ENCODE measurements at places on chromosomes 5 and 9.

DNA sequence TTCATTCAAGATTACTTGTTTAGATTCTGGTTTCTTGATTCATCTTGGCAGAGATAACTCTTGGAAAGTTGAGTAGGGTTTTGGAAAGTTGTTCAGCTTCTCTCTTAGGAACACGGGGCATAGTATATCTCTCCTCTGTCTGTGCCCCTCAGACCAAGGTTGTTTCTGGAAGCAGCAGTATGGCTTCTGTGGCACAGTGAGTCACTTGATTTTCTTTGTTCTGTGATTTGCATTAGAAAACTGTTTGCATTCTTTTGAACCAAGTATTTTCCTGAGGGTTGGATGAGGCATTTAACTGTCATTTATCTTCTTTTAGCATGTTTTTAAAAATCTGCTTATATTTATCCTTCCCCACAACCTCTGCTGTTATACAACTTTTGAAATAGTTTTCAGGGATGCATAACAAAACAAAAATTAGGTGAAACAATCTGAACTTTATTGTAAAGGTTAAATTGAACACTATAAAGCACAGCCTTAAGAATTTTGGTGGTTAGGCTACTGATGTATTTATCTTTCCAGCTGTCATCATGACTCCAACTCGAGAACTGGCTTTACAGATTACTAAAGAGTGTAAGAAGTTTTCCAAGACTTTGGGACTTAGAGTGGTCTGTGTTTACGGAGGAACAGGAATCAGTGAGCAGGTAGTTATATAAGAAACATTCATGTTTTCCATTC, 26.5 kb downstream of the DDX46 start:
- DNase-seq: no peak

GRCh38 chr5:9284781-9285307, 261.0 kb downstream of the SEMA5A start:
- no peak for DNase-seq

DNA sequence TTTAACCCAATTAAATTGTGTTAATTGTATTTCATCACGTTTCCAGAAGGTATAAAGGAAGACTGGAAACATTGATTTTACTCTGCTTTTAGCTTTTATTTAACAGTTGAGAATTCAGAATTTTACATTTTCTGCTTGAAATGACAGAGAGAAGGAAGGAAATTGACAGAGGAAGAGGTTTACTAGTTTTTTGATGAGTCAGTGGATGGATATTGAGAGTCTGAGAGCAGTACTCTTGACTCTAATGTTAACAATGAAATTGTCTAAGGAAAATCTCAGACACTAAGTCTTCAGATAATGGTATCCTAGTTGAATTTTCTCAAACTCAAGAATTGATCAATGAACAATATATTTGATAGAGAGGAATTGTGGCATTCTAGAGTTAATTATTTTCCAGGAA, 60.6 kb downstream of the IPO11 start:
- no peak for DNase-seq

DNA sequence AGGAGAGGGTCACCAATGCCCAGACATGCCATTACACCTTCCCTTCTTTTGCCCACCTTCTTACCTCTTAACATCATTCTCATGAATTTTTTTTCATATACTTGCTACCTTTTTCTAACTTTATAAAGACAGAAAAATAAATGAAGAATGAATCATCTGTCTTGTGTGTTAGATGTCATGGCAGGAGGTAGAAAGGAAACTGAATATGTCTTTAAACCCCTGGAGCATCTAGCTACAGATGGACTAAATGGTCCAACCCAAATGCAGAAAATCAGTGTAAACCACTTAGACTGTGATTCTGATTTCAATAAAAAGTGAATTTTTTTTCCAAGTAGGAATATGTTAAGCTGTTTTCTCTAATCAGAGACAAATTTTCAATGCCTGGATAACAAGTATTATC, 11.8 kb upstream of the IL6ST start:
- DNase-seq: no peak

DNA sequence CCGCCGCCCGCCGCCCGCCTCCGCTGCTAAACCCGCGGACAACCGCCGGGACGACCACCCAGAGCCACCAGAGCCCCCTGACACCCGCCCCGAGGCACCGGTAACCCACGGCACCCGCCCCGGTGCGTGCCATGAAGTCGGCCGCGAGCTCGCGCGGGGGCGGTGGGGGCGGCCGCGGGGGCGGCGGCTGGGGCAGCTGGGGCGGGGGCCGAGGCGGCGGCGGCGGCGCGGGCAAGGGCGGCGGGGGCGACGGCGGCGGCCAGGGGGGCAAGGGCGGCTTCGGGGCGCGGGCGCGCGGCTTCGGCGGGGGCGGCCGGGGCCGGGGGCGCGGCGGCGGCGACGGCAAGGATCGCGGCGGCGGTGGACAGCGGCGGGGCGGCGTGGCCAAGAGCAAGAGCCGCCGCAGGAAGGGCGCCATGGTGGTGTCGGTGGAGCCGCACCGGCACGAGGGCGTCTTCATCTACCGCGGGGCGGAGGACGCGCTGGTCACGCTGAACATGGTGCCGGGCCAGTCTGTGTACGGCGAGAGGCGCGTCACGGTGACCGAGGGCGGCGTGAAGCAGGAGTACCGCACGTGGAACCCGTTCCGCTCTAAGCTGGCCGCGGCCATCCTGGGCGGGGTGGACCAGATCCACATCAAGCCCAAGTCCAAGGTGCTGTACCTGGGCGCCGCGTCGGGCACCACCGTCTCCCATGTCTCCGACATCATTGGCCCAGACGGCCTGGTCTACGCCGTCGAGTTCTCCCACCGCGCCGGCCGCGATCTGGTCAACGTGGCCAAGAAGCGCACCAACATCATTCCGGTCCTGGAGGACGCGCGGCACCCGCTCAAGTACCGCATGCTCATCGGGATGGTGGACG, 499 bp downstream of the FBLL1 start:
- no peak for DNase-seq

GRCh38 chr5:134749415-134749814, 9.2 kb upstream of the DDX46 start:
- no peak for DNase-seq

GRCh38 chr9:106798016-106798799, 64.8 kb upstream of the ZNF462 start:
- DNase-seq: no peak

GRCh38 chr9:106872641-106873040, 9.7 kb downstream of the ZNF462 start:
- no peak for DNase-seq

DNA sequence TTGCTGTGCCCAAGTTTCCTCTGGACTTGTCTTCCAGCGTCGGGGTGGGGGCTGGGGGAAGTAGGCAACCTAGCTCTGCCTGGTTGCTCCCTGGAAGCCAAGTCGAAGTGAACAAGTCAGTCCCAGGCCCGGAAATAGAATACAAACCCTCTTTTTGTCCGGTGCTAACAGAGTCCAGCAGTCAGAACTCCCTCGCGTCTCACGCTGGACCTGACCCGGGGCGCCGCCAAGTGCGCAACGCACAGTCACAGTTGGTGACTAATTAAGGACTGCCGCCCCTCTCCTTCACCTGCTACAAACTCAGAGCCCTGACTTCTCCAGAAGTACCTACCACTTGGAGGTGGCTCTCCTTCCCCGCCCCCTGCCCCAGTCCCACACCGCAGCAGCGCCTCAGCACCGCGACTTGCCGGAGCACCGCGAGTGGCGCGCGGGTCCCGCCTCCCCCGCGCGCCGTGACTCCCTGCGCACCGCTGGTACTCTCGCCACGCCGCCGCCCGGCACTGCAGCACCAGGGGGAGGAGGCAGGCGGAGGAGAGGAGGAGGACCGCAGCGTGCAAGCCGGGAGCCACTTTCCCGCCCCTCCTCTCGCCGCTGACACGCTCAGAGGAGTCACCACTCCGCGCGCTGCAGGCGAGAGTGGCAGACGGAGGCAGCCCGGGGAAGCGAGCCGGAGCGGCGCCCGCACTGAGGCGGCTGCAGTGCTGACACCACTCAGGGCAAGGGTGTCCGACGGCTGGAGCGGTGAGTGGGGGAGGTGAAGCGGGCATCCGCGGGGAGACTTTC, at the start of gene SV2C:
SV2C (plus strand) TSS at position 612 of the 783 bp plus-strand sequence. CDS start 48,368 bp downstream, outside the sequence.
- DNase-seq: no peak

DNA sequence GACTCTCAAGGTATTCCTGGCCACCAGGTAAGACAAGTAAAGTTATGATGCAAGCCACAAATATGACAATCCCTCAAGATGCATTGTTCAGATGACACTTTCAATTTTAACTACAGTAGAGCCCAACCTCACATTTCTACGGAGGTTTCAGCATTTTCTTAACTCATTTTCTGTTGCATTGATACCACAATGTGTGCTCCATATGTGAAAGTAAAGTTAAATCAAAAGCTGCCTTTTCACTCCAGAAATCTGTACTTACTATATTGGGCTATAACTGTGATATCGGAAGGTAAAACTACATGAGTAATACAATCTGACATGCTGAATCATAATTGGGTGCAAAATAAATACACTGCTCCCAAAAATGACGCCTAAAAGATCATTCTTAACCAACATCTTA, 333.6 kb upstream of the MEF2C start:
- no peak for DNase-seq

GRCh38 chr9:132670457-132671391, at the start of gene GTF3C4:
GTF3C4 (plus strand) TSS chr9:132670464; CDS start chr9:132670599, 135 bp downstream.
- peak; percentile 6 for DNase-seq

DNA sequence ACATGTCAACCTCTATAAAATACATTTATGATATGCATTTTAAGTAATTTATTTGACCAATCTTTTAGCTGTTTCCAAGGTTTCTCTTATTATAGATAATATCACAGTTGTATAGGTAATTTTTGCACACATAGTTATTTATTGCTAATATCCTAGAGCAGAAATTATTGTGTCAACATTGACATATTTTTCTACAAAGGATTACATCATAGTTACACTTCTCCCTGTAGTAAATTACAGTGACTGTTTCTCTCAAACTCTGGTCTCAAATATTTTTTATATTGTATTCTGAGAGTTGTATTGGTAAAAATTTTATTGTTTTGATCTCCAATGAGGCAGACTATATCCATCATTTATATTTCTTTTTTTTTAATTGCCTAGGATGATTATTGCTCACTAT, 714.4 kb upstream of the CDH6 start:
- DNase-seq: no peak

DNA sequence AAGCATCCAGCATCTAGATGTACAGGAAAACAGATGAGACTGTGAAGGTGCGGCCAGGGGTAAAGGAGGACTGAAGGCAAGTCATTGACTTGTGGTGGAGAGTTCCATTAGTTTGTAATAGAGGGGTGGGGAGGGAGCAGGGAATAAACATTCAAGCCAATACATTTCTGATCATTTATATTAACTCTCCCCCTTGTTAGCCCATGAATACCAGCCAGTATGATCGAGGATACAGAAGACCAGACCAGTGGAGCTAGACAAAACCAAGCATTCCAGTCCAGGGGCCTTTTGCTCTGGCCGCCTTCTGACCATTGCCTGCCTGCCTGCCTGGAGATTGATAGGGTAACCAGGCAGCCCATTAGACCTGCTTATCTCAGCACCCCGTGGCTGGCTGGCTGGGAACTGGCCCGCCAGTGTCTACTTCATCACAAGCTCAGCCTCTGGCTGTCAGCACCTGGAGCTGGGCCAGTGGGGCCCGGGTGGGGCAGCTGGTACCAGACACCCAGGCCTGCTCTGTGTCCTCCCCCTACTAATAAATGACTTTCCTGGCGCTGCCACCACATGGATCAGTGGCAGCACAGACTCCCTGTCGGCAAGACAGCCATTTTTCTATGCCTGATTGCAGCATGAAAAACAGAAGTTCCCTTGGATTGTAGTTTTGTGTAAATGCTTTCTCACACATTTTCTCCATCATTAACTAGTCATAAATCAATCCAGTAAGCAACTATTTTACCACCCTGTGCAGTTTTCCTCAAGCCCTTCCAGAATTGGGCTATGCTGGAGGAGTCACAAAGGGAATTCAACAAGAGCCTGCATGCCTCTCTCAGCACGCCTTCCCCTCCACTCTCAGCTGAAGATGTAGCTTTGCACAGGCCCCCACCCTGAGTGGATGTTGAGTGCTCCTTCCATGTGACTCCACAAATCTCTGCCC, 181.3 kb downstream of the SNCAIP start:
- no peak for DNase-seq

GRCh38 chr5:31825518-31826068, 186.7 kb downstream of the PDZD2 start:
- no peak for DNase-seq

Data from stimulated activated CD4-positive, alpha-beta T cell treated with anti-CD3 and anti-CD28 coated beads, TNF-alpha, amount 100 ng/mL, for 48 hours (primary cell).